ENCODE measurements at places on chromosomes 1 and 21.

- no peak for DNase-seq
Measured at GRCh38 chr1:8844501-8845006, 27.1 kb upstream of the RERE start.

DNA sequence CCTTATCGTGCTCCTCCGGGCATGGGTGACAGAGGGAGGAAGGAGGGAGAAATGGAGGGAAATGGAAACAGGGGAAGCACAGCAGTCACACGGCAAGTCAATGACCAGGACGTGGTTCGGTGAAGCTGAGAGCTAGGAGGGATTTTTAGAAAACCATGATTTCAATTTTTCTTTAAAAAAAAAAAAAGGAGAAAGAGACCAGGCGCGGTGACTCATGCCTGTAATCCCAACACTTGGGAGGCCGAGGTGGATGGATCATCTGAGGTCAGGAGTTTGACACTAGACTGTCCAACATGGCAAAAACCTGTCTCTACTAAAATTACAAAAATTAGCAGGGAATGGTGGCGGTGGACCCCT, 776 bp upstream of the TNFRSF9 start:
- DNase-seq = no peak

DNA sequence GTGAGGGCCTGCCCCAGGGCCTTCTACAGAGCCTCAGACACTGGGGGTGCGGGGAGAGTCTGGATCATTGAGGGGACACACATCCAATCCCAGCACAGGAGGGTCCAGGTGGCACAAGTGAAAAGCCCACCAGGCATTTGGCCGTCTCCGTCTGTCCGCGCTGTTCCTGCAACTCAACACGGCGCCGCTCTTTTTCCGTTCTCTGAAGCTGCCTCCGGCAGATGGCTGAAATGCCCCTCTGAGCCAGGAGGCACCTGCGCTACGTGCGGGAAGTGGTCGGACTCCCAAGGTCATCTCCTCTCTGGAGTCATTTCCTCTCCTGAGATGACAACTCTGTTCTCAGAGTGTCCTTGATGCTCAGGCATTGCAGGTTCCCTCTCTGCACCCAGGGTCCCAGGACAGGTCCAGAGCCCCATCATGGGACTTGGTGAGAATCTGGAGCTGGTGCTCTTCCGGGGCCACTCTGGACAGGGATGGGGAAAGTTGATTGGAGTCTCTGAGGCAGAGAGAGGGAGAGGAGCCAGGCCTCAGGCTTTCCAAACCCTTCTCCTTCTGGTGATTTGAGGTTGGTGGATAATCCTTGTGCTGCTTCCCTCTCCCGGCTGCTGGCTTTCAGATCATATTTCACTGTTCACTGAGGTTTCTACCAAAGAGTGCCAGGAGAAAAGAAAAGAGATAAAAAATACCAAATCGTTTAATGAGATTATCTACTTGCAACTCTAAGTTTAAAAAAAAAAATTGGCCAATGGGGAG, 14.0 kb upstream of the MIXL1 start:
- no peak for DNase-seq

DNA sequence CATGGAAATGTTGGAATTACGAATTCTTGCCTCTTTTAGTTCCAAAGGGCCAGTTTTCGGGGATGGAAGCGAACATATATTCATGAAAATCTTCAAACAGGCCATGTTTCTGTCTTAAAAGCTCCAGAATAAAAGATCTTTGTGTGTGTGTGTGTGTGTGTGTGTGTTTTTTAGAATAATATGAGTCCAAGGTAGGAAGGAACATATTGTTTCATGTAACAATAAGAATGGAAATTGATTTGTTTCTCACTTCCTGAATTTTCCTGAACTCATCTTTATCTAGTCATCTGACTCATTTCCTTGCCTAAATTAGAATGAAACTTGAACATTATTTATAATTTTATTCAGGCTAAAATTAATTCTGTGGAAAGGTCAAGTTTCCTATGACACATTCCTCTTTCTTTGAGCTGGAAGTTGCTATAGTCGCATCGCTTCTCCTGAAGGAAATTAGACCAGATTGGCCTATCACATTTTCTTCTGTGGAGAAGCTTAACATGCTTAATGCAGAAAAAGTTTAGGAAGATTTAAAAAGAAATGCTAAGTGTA, 805.1 kb upstream of the ADAMTS5 start:
- no peak for DNase-seq

DNA sequence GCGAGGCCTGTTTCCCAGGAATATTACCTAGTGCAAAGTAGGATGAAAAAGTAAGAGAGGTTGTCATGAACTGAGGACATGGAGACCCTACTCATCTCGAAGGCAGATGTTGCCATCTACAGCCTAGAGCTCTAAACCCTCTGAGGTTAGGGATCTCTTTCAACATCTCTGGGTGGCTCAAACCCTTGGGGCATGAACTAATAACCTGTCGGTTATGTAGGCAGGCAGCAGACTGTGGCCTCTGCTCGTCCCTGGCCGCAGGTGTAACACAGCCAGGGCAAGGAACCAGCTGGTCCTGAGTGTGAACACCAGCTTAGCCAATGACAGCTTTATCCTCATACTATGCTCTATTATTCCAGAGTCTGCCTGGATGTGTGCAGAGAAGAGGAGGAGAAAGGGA, 13.2 kb downstream of the CAPZB start:
- no peak for DNase-seq

DNA sequence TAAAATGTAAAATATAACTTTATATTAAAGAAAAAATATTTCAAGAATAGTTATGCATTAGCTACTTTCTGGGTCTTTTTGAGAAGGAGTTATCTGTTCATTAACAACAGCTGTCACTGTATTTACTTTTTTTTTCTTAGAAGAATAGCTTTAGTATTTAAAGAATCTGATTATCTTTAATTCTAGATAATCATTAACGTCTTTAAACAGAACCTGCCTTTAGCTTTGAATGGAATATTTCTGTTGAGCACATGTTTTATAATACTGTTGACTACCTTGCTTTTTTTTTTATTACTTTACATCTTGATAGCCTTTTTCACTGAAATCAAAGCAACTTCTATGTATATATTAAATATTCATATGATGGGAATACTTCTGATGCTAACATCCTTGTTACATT, 132.0 kb downstream of the CLEC20A start:
- DNase-seq = no peak

DNA sequence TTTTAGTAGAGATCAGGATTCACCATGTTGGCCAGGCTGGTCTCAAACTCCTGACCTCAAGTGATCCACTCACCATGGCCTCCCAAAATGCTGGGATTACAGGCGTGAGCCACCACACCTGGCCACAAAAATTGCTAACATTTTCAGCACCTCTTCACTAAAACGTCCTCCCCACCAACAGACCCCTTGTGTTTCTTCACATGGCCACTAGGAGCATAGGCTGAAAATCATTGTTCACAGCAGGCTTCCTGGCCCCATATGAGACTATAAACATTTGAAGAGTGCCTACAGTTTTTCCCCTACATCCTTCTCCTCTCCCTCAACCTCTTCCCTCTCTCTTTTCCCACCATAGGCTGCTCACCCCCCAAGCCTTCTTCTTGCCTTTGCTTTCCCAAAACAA, 28.0 kb upstream of the SFPQ start:
- DNase-seq = no peak

GRCh38 chr1:195954848-195955247, 653.4 kb downstream of the KCNT2 start:
- no peak for DNase-seq

DNA sequence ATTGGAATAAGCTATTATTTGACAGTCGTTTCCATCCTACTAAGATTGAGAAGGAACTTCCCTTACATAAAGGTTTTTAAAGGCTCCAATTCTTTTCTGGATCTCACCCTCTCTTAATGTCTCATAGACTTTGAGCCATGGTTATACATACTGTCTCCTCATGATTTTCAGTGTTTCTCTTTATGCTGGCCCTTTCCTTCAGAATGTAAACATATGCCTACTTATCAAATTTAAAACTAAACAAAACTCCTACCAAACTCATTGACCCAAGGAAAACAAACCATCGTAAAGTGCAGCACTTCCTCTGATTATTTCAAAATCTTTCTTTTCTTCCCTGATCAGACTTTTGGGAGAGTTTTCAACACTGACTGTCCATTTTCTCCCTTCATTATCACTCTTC, 163.4 kb upstream of the DPYD start:
- no peak for DNase-seq

DNA sequence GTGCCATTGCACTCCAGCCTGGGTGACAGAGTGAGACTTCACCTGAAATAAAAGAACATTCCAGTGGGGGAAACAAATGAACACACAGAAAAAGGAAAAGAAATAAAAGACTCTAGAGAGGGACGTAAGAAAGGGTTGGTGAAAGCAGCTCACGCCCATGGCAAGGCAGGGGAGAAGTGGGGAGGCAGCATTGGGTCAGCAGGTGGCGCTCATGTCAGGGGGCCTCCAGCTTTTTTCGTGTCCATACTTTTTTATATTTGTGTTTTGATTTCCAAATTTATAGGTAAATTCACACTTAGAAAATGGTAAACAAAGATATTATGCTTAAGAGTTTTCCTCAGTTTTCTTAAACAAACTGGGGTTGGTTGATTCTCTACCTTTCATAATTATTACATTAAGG, 45.5 kb downstream of the VPS13D start:
- no peak for DNase-seq

- no peak for DNase-seq
Measured at GRCh38 chr1:188937965-188938551, 1539.6 kb downstream of the BRINP3 start.

GRCh38 chr1:49416758-49417157, 607.0 kb downstream of the AGBL4 start:
- DNase-seq = no peak

DNA sequence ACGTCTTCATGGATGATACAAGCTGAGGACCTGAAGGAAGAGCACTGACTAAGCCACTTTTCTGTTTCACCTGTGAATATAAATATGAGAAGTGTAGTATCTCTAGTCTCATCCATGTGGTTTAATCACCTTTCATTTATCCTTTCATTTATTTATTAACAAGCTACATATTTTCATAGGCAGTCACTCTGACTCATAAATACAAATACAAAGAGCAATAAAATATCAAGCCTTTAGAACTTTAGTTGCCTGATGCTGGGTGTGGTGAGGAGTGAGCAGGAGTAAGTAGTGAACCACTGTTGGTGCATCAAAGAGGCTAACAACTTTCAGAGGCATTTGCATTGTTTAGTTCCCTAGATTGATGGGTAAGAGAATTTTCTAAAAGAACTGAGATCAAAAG, 269.0 kb upstream of the C1orf87 start:
- DNase-seq = no peak

Measured in forelimb muscle (tissue), 1 donor.